CD4-positive, alpha-beta memory T cell (primary cell): ENCODE measurements at places on chromosomes 13 and 19. TPM values are rescaled to one million over a fixed set of nuclear protein-coding genes. Genes with fewer than 3 reads are reported as not detected.

- H3K36me3 ChIP-seq, result peaks cover 94% of the 10 kb centered on the region
- H3K4me3 ChIP-seq, result no peak overlapping the region
- no peak for DNase-seq
- no peak overlapping the region for H3K27ac ChIP-seq
Measured at GRCh38 chr19:5925830-5926427, 11.9 kb downstream of the CAPS start.

GRCh38 chr19:53034948-53035675, 9.4 kb upstream of the ERVV-2 start:
- H3K27me3 ChIP-seq, result no peaks in the 10 kb centered on the region
- no peak for DNase-seq
- H3K4me1 ChIP-seq, result no peaks in the 10 kb centered on the region
- no peak overlapping the region for H3K4me3 ChIP-seq
- no peak overlapping the region for H3K27ac ChIP-seq

DNA sequence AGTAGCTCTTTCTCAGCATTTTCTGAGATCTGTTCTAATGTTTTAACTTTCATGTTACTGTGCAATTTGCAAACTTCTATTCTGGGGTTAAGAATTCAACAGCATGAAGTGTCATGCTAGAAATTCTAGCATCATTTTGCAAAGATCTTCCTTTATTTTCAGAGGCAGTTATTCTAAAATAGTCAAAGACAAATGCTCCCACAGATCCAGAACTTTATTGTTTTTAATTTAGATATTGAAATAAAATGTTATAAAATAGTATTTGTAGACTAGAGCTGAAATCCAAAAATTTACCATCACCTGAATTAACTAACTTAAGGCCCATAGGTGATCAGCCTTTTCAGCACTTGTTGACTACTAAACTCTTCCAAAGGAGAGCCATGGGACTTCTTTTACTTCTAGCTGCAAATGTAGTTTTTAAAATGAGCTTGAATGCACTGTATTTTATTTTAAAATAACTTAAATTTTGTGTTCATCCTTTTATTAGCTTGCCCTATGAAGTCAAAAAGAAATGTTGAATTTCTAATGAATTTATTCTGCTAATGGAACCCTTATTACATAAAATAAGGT, 3.2 kb downstream of the MAB21L1 start:
- no peak overlapping the region for H3K4me3 ChIP-seq
- H3K27ac ChIP-seq, result no peak overlapping the region

DNA sequence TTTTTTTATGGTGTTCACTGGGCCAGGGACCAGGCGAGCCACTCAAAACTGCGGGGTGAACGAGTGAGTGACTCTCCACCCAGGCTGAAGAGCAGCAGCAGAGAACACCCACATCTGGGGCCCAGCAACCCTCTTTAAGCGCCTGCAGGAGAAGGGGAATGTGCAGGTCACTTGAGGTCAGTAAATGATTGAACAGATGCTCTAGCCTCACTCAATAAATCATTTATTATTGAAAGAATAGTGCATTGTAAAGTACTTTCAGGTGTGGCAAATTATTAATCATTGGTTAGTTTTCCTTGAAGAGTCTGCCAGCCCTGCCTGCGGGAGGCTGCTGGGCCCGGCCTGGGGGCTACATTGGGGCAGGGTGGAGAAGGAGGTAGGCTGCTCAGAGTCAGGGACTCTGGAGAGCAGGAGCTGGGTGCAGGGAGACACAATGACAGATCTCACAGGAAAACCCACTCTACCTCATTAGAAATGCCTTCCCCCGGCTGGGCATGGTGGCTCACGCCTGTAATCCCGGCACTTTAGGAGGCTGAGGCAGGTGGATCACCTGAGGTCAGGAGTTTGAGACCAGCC, 42.5 kb downstream of the ABCC4 start:
- H3K36me3 ChIP-seq, result no peaks in the 10 kb centered on the region
- no peaks in the 10 kb centered on the region for H3K27me3 ChIP-seq
- H3K27ac ChIP-seq, result no peak overlapping the region
- no peak for DNase-seq

DNA sequence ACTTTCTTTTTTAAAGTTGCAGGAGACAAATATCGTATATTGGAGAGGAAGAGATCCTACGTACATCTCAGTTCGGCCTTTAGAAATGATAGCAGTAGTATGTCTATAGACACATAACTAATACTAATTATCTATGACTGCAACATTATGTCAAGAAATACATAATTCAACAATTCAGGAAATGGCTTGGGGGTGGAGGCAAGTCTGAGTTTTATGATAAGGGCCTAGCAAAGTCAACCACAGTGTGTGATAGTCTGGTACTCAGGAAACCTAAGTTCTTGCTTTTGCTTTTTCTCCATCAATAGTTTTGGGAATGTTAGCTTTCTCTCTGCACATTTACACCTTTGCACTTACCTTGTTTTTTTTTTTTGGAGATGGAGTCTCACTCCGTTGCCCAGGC, 27.5 kb upstream of the OBI1 start:
- H3K27me3 ChIP-seq, result no peaks in the 10 kb centered on the region
- no peaks in the 10 kb centered on the region for H3K4me1 ChIP-seq
- no peak overlapping the region for H3K27ac ChIP-seq
- no peak for DNase-seq

- H3K27ac ChIP-seq, result no peak overlapping the region
- no peak overlapping the region for H3K4me3 ChIP-seq
- H3K4me1 ChIP-seq, result no peaks in the 10 kb centered on the region
- H3K27me3 ChIP-seq, result no peaks in the 10 kb centered on the region
- DNase-seq, result no peak
Measured at GRCh38 chr19:16023146-16023915, 53.0 kb upstream of the TPM4 start.

DNA sequence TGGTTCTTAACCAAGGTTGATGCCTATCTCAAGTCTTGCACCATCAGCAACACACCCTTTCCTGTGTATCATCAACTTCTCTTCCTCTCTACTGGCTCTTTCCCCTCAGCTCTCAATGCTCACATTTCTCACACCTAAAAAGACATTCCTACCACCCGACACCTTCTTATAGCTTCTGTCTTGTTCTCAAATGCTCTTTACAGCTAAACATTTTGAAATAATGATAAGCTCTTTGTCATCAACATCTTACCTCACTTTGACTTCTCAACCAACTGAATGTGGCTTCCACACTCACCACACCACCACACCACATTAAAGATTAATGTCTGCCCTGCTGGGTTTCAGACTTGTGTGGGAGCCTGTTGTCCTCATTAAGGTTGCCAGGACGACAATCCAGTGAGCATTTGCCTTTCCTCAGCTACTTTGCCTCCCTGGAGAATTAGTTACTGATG, 67.8 kb downstream of the RXFP2 start:
- H3K27ac ChIP-seq, result peak overlapping the region; percentile 32
- no peak overlapping the region for H3K4me3 ChIP-seq
- no peaks in the 10 kb centered on the region for H3K36me3 ChIP-seq

GRCh38 chr13:33787051-33787591, 30.8 kb upstream of the RFC3 start:
- H3K4me3 ChIP-seq, result peak overlapping the region; percentile 67
- peak; percentile 40 for DNase-seq
- H3K4me1 ChIP-seq, result peaks cover 14% of the 10 kb centered on the region
- no peaks in the 10 kb centered on the region for H3K27me3 ChIP-seq
- H3K27ac ChIP-seq, result peak overlapping the region; percentile 49

DNA sequence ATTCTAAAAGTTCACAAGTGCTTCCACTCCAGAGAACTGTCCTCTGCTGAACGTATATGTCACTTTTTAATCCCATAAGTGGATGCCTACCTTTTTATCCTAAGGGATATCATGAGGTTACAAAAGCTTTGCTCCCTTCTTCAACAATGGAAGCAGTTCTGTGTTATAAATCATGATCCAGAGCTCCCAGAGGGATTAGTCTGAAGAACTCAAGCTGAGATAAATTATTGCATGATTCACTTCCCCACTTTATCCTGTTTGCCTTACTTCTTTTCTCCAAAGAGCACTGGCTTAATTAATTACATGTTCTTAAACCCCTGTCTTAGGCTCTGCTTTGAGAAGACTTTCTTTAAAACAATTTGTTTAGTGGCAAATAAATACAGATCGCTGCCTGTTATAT, 246.7 kb downstream of the PCDH17 start:
- H3K27me3 ChIP-seq, result no peaks in the 10 kb centered on the region
- no peaks in the 10 kb centered on the region for H3K36me3 ChIP-seq
- no peak overlapping the region for H3K4me3 ChIP-seq
- H3K27ac ChIP-seq, result no peak overlapping the region
- DNase-seq, result no peak
- H3K4me1 ChIP-seq, result no peaks in the 10 kb centered on the region

GRCh38 chr19:6707658-6708018, 12.8 kb downstream of the C3 start:
- peaks cover 7% of the 10 kb centered on the region for H3K4me1 ChIP-seq
- H3K27me3 ChIP-seq, result peaks cover 4% of the 10 kb centered on the region
- H3K36me3 ChIP-seq, result no peaks in the 10 kb centered on the region
- no peak for DNase-seq

DNA sequence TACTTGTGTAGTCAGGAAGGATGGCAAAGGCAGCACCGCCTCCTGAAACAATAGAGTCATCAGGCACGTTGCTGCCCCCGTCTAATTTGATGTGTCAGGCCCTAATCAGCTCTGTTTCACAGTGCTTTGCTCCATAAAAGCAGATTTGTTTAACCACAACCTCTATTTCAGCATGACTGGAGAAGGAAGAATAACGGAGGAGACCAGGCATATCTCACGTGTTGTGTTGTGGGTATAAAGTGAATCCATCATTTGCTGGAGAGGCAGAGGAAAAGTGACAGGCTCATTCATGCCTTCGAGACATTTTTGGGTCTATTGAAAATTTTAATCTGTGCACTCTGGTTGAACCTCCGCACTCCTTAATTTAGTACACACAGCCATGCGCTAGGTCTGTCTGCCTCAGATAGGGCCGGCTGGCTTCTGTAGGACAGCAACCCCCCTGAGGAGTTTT, 940.4 kb upstream of the SLC10A2 start:
- H3K4me1 ChIP-seq, result no peaks in the 10 kb centered on the region
- no peaks in the 10 kb centered on the region for H3K36me3 ChIP-seq
- H3K4me3 ChIP-seq, result no peak overlapping the region

DNA sequence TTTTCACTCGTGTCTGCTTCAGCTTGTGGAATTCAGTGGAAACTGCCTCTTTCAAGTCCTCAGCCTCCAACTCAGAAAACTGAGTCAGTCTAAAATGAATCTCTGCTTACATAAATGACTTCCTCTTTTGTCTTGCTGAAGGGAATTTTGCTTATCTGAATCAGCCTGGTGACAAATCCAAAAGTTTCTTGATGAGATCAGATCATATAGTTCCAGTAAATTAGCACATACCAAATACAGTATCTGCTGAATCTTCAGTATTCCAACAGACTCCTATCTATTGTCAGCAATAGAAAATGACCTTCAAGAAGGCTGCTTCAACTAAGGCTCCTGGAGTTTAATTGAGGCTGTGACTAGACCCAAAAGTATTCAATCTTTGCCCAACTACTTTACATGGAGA, 290.0 kb downstream of the MZT1 start:
- no peak overlapping the region for H3K4me3 ChIP-seq
- DNase-seq, result no peak
- H3K4me1 ChIP-seq, result no peaks in the 10 kb centered on the region
- no peak overlapping the region for H3K27ac ChIP-seq
- no peaks in the 10 kb centered on the region for H3K36me3 ChIP-seq

DNA sequence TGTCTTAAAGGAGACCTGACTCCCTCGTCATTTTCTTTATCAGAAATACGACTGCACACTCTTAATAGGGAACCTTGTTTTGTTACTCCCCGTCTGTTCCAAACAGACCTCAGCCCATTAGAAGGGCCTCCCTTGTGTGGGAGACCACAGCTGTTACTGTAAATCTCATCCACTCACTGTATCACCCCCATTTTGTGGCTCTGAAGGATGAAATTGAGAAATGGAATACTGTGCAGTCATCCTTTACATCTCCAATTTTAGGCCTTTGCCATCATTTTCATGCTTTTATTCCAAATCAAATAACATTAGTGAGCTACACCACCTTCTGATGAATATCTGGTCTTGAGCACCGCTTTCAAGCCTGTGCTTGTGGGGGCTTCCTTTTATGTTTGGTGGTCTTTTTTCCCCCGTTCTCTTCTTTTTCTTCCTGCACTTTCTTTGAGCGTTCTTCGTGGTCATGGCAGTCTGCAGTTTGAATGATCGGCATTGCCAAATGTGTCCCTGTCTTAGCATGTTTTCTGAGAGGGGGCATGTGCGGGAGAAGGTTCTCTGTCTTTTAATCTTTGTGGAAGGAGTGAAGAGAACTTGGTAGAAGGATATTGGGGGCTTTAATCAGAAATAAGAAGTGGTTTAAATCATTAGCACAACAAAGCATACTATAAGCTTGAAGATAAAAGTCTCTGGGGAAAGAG, 65.8 kb downstream of the GGACT start:
- H3K4me3 ChIP-seq, result no peak overlapping the region
- H3K4me1 ChIP-seq, result peaks cover 25% of the 10 kb centered on the region
- no peak overlapping the region for H3K27ac ChIP-seq
- DNase-seq, result no peak
- no peaks in the 10 kb centered on the region for H3K36me3 ChIP-seq

- no peak overlapping the region for H3K27ac ChIP-seq
- H3K36me3 ChIP-seq, result no peaks in the 10 kb centered on the region
Measured at GRCh38 chr13:92122186-92122853, 723.9 kb downstream of the GPC5 start.

DNA sequence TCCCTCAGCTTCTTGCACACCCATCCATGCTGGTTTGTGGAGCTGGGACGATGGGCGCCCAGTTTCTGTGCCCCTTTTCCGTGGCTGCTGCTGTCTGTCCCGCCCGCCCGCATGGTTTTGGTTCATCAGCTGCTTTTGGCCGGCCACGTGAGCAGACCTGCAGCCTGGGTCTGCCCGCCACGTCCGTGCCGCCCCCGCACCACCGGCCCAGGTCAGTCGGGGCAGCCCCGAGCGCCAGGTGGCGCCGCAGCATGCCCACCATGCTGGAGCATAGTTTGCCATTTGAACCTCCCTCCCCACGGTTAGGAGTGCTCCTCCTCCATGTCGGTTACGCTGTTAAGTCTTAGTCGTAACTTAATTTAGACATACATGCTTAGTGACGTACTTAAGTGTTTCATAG, 15.3 kb upstream of the RPS15 start:
- H3K4me1 ChIP-seq, result no peaks in the 10 kb centered on the region
- H3K27ac ChIP-seq, result no peak overlapping the region
- H3K4me3 ChIP-seq, result no peak overlapping the region
- no peak for DNase-seq
- H3K36me3 ChIP-seq, result peaks cover 80% of the 10 kb centered on the region

- H3K4me3 ChIP-seq, result no peak overlapping the region
- H3K36me3 ChIP-seq, result no peaks in the 10 kb centered on the region
- H3K4me1 ChIP-seq, result no peaks in the 10 kb centered on the region
- no peaks in the 10 kb centered on the region for H3K27me3 ChIP-seq
- DNase-seq, result no peak
- no peak overlapping the region for H3K27ac ChIP-seq
Measured at GRCh38 chr13:43428545-43429296, 358.1 kb downstream of the ENOX1 start.

The ENOX1 gene
- not detected for polyA plus RNA-seq

The HOOK2 gene
- 3.4 TPM for polyA plus RNA-seq

The PRX gene
- not detected for polyA plus RNA-seq

The ZNF880 gene
- 29.9 TPM for polyA plus RNA-seq
